Neural crest cell (in vitro differentiated cells): ENCODE measurements at places on chromosomes 7 and 10. TPM values are rescaled to one million over a fixed set of nuclear protein-coding genes. Genes with fewer than 3 reads are reported as not detected.

GRCh38 chr7:117731455-117731854 lies 141.8 kb downstream of the CTTNBP2 start:
- peaks cover 41% of the 10 kb centered on the region for H3K4me1 ChIP-seq
- H3K27me3 ChIP-seq = no peaks in the 10 kb centered on the region
- no peak for DNase-seq
- no peak overlapping the region for H3K4me3 ChIP-seq

Gene ORC5
- 27.9 and 31.3 TPM in 2 replicates for total RNA-seq

- H3K36me3 ChIP-seq = peaks cover 12% of the 10 kb centered on the region
- no peak overlapping the region for H3K27ac ChIP-seq
- H3K4me1 ChIP-seq = peaks cover 34% of the 10 kb centered on the region
- peak overlapping the region; percentile 31 for H3K4me3 ChIP-seq
These were observed 104.0 kb upstream of the INSIG1 start for GRCh38 chr7:155193716-155194115.

- H3K36me3 ChIP-seq = peaks cover 5% of the 10 kb centered on the region
- H3K4me3 ChIP-seq = peak overlapping the region; percentile 51
- no peak overlapping the region for H3K27ac ChIP-seq
- H3K4me1 ChIP-seq = peaks cover 70% of the 10 kb centered on the region
These were observed 59.9 kb upstream of the EFCAB10 start for GRCh38 chr7:105640956-105641810.

GRCh38 chr7:75042286-75042685 lies 31.3 kb downstream of the RCC1L start:
- H3K36me3 ChIP-seq = no peaks in the 10 kb centered on the region
- DNase-seq = no peak
- H3K4me1 ChIP-seq = peaks cover 15% of the 10 kb centered on the region

DNA sequence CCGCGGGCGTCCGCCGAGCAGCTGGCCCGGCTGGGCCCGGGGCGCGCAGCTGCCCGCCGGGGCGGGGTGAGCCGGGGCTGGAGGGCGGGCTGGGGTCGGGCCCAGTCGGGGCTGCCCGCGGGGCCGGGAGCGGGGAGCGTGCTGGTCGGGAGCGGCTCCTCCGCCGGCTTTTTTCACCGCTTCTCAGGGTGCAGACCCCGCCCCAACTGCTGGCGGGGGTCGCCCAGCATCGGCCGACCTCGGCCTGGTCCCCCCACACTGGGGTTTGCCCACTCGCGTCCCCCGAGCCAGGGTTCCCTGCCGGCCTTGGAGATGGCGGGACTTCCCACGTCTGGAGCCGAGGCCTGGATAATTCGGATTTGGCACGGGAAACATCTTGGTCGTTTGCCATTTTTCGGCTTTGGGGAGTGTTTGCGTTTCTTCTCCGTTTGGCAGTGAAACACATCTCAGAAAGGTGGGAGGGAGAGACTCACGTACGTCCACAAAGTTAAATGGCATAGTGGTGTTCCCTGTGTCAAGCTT lies 432 bp downstream of the TMEM248 start:
- peaks cover 9% of the 10 kb centered on the region for H3K36me3 ChIP-seq
- DNase-seq = peak; percentile 13
- H3K27ac ChIP-seq = peak overlapping the region; percentile 96
- H3K27me3 ChIP-seq = peaks cover 3% of the 10 kb centered on the region

Gene H2BK1
- not detected in 2 replicates for total RNA-seq

- H3K27me3 ChIP-seq = no peaks in the 10 kb centered on the region
- no peak overlapping the region for H3K4me3 ChIP-seq
- DNase-seq = no peak
- H3K27ac ChIP-seq = no peak overlapping the region
These were observed 19.2 kb upstream of the TNRC18 start for GRCh38 chr7:5442757-5443305.

DNA sequence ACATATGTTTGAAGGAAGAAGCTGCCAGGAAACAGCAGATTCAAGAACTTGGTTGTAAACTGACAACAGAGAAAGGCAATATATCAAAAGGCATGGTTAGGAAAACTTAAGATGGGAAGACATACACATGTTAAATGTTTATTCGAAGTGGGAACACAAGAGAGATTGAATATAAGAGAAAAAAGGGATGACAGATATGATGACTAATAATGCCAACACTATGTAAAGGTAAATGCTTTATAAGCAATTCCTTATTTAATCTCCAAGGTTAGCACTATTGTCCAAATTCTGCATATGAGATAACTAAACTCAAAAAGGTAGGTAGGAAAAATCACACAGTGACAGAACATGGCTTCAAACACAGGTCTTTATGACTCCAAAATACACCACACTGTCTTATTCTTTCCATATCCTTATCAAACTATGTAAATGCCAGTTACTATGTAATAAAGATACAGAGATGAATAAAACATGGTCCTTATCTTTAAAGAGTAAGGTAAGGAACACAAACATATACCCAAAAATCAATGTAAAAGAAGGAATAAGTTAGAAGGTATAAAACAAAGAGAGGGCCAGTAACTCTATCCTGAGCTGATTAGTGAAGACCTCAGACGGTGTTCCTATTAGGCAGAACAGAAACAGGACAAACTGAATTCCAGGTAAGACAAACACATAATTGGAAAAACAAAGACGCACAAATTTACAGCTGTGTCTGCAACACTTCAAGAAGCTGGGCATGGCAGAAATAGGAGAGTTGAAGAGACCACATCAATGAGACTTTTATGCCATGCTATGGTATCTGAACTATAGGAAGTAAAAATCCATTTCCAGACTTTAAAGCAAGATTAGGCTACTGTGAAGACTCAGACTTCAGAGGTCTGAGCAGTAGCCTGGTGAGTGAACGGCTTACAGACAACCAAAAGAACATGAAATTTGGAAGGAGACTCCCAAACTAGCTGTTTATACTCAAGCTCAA lies 56.1 kb downstream of the ABI1 start:
- no peak for DNase-seq
- H3K4me1 ChIP-seq = peaks cover 17% of the 10 kb centered on the region
- no peaks in the 10 kb centered on the region for H3K36me3 ChIP-seq

DNA sequence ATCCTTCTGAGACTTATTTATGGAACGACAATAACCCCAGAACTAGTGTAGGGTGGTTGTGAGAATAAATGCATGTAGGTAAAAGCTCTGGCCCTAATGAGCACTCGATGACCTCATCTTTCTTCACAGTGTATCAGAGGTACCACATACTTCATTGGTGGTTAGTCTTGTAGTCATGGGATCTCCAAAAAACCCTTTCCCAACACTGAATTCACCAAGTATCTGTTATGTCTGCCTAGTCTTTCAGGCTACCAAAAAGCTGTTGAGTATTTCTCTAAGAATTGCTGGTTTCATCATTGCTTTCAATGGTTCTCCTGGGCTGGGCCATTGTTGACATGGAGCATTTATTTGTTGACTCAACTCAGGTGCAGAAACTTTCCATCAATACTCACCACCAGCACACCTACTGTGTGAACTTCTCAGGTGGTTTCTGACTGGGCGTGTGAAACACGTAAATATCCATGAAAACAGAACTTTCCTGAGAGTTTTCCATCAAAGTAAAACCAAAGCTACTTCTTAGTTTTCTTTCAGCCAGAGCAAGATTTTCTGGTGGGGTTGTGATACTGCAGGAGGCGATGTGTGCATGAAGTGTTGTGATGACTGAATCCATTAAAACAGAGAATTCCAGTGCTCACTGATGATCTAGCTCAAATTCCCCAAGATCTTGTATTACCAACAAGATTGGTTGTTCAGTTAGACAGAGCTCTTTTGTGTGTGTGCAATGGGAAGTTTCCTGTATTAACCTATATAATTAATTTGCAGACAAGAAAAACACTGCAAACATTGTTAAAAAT lies 51.4 kb upstream of the SLC35B4 start:
- no peaks in the 10 kb centered on the region for H3K36me3 ChIP-seq
- H3K27ac ChIP-seq = no peak overlapping the region

Gene NOS3
- total RNA-seq = 6.1 and 7.4 TPM in 2 replicates

Gene KAZALD1
- total RNA-seq = 1.4 and 2.9 TPM in 2 replicates

- no peak overlapping the region for H3K27ac ChIP-seq
- DNase-seq = no peak
- peaks cover 8% of the 10 kb centered on the region for H3K4me1 ChIP-seq
- no peak overlapping the region for H3K4me3 ChIP-seq
These were observed 744.7 kb downstream of the LRMDA start for GRCh38 chr10:76176166-76176550.

DNA sequence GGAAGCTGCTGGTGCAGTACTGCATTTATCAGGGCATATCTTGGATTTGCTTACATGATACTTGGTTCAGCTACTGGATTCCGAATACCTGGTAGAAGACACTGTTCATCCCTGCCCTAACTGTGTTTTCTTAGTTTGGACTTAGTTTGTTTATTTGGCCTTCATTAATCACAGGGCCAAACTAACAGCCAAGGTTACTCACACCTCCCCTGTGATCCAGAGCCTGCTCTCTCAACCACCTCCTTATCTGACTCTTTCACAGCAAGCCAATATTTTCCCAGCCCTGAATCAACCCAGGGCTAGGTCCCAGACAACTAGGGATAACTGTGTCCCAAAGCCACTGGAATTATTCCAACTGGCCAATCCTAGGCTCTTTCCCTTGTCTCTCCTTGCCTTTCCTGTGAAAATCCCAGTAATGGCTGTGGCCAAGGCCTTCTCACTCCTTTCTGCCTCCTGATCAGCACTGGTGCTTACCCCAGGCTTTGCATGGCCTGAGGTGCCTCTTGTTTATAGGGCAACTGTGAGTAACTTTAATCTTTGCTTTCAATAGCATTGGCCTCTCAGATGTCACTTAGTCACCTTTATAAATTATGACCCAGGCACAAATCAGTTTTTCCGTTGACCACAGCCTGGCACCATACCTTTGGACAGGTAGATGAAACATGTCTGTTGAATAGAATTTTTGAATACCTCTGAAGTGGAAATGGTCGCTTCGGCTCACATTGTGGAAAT lies 9.3 kb upstream of the JCAD start:
- H3K27me3 ChIP-seq = no peaks in the 10 kb centered on the region
- DNase-seq = no peak
- no peak overlapping the region for H3K27ac ChIP-seq
- no peaks in the 10 kb centered on the region for H3K36me3 ChIP-seq
- H3K4me3 ChIP-seq = no peak overlapping the region
